ENCODE measurements at places on chromosomes 5 and 9.

- no peak for DNase-seq
Observed at GRCh38 chr9:132267660-132268059, 87.1 kb downstream of the SETX start.

- DNase-seq, result no peak
Observed at GRCh38 chr5:31196309-31196708, 2.8 kb downstream of the CDH6 start.

GRCh38 chr5:181224390-181225229 is 1.5 kb downstream of the TRIM41 start:
- no peak for DNase-seq

- no peak for DNase-seq
Observed at GRCh38 chr5:40367255-40367654, 312.5 kb upstream of the PTGER4 start.

DNA sequence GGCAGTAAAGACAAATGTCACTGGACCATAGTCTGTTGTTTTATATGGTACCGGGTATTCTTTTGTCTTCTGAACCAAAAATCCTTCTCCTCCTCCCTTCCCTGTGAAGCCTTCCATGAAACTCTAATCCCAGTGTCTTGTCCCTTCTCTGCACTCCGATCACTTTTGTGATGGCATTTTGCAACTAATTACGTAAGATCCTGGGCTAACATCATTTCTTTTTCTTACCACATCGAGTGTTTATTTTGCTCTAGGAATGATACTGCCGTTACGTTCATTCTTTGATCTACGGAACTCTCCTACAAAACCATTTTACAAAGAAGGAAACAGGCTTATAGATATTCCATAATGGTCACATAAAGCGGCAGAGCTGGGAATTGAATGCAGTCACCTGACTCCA is 33.7 kb downstream of the SNX18 start:
- no peak for DNase-seq

DNA sequence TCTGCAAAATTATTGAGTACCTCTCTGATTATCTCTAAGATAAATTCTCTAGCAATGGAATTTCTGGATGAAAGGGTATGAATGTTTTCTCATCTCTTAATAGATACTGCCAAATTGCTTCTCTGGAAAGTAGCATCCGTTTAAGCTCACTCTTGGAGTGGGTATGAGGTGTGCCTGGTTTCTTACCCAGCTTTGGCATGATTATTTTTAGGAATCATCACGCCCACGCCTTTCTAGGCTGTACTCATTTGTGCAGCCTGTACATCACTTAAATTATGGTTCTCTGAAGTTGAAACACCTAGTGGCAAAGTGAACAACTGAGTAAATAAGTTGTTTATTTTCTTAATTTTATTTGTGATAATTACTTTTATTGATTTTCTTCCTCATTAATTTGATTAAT is 156.5 kb upstream of the IL12B start:
- no peak for DNase-seq

- DNase-seq, result no peak
Observed at GRCh38 chr9:89905606-89906338, 301.0 kb downstream of the GADD45G start.
